ENCODE measurements at places on chromosomes 5 and 9.

- DNase-seq, result no peak
Measured at GRCh38 chr9:96513622-96514021, 63.7 kb downstream of the HABP4 start.

- DNase-seq, result no peak
Measured at GRCh38 chr5:163532171-163533084, 27.0 kb downstream of the MAT2B start.

DNA sequence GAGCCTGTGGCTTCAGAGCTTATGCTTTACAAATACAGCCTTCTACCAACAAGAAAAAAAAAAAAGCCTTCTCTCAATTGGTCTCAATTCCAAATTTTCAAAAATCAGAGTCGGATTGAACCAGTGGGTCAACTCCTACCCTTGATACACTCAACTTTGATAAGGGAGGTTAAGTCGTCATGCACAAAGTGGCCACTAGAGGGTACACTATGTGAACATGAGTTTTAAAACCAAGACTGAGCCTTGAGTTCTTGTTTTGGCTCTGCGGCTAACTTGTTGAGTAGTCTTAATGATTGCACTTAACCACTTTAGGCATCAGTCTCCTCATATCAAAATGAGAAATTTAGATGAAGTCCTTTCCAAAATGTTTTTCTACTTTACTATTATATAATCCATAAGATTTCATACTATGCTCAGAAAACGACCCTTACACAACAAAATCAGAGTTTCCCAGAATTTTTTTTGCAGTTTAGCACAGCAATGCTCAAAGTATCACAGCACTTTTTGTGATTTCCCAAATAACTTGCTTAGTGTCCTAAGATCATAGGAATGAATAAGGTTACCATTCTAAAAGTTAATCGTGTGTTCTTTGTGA, 92.9 kb upstream of the MTAP start:
- peak; percentile 63 for DNase-seq

GRCh38 chr5:132819468-132819867, 6.4 kb downstream of the SOWAHA start:
- DNase-seq, result no peak

GRCh38 chr9:104091116-104091515, 3.0 kb upstream of the SMC2 start:
- DNase-seq, result no peak

DNA sequence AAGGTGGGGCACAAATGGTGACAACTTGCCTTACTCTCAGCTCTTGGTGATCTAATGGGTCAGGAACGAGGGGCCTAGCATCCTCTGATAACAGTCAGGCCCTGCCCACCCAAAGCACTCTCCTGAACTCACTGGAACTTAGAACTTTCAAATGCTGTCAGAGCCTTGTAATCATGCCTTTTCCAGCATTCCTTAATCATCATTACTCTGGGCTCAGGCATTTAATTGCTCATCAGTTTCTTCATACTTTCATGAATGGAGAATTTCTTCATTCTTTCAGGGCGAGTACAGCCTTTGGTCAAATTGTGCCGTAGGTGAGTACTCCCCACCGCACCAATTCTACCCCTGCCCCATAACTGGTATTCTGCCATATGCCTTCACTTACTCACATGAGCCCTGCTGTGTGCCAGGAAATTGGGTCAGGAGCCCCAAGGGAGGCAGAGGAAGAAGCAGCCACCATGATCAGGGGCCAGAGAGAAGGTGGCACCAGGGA, 30.2 kb upstream of the DUSP1 start:
- DNase-seq, result no peak

DNA sequence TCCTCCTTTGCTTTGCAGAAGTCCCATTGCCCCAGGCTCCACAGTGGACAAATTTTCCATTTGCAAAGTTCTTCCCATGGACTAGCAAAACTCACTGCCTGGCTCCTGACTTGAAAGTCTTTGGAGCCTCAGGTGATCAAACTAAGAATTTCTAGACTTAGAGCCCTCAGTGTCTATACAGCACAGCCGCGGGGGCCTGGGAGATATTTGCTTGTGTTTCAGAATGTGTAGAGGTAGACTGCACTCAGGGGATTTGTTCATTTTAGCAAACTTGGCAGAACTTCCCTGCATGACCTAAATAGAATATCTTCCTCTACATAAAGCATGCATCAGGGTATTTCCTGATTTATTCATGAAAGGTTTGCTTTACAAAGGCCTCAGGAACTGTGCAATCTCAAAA, 384.2 kb upstream of the ZNF462 start:
- no peak for DNase-seq

DNA sequence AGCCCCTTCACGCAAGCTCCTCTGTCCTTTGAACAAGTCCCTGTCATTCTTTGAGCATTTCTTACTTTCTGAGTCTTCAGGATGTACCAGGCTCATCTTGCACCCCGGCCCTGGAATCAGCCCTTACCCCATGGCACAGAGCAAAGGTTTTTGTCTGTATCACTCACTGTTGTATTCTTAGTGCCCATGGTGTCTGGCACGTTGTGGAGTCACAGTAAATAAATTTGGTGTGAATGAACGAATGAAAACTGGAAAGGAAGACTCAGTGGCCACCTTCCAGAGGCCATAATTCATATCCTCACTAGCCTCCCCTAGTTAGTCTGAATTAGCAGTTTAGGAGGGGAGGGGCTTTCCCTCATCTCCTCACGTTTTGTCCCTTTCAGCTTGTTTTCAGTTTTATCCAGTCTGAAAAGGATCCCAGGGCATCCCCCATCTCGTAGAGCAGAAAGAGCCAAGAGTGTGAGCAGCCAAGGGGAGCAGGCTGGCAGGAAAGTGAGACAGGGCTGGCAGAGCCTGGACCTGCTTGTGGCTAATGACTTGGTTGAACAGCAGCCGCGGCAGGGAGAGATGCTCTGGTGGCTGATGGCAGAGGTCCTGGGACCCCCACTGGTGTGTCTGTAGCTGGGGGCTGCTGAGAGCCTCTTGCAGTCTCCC, 42.7 kb downstream of the ZNF618 start:
- no peak for DNase-seq

DNA sequence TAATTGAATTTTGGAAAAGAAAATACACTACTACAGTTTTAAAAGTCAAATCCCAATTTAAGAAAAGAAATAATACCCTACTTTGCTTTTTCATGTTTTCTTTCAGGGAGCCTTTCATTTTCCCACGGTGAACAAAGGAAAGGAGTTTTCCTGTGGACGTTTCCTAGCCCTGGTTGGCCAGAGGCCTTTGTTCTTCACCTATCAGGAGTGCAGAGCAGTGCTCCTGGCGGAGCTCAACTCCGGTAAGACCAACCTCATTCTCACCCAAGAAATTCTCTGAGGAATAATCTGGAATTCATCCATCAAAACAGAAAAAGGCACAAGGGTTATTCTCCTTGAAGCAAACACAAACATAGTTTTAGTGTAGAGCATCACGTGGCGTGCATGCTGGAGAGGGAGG, 248.9 kb downstream of the ADGRV1 start:
- DNase-seq, result no peak

- DNase-seq, result no peak
Measured at GRCh38 chr5:54553659-54554207, 36.2 kb downstream of the SNX18 start.

- no peak for DNase-seq
Measured at GRCh38 chr5:50439221-50439620, 1.9 kb downstream of the EMB start.

GRCh38 chr9:98130576-98131228, 11.7 kb upstream of the TRIM14 start:
- no peak for DNase-seq

- no peak for DNase-seq
Measured at GRCh38 chr5:156401804-156402203, 74.8 kb downstream of the SGCD start.

DNA sequence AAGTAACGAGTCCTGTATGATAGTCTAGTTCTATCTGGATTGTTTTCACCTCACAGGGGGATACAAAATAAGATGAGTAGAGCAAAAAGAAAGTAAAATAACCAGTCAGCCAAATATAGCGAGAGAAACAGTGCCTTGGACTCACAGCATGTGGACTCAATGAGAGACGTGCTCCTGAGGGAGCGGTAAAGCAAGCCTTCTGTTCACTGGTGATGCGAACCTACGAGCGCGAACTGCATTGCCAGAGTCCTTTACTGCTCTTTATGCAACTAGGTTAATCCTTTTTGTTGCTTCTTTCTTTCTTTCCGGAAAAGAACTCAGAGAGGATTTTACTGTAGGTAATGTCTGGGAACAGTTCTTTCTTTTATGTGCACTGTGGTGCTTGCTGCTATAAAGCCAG, 132.7 kb downstream of the ANXA1 start:
- DNase-seq, result no peak

- no peak for DNase-seq
Measured at GRCh38 chr5:3843706-3844105, 248.1 kb downstream of the IRX1 start.

GRCh38 chr5:174108745-174109144, 63.2 kb downstream of the NSG2 start:
- DNase-seq, result no peak

- no peak for DNase-seq
Measured at GRCh38 chr5:177959315-177959714, 36.7 kb downstream of the PROP1 start.

DNA sequence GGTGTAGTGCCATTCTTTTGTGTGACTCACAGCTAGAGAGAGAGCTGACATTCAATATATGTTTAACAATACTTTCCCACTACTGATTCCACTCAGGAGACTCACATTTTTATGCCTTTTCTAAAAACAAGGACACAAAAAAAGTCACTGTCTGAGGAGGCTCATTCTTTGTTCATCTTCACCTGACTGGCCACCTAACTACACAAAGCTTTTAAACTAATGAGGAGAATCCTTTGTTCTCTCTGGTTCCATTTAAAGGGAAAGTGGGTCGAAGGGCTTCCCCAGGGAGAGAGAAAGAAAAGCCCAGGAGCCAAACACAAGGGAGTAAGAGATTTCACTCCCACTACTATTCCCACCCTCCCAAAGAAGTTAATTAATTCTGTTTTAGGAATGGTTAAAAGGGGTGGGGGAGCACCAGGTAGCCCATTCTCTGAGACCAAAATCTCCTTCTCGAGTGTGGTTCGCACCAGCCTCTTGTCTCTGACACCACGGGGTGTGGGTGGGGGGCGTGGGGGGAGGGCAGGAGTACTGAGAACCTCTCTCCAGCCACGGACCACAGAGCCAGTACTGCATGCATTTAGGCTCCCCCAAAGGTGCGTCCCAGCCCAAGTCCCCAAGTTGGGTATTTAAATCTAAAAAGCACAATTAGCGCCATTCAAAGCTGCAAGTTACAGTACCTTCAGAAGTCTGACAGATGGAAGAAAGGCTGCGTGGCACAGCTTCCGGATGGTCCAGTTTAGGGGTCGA, 747 bp downstream of the TRPM3 start:
- no peak for DNase-seq

GRCh38 chr5:43281840-43282658, 31.2 kb downstream of the HMGCS1 start:
- no peak for DNase-seq

DNA sequence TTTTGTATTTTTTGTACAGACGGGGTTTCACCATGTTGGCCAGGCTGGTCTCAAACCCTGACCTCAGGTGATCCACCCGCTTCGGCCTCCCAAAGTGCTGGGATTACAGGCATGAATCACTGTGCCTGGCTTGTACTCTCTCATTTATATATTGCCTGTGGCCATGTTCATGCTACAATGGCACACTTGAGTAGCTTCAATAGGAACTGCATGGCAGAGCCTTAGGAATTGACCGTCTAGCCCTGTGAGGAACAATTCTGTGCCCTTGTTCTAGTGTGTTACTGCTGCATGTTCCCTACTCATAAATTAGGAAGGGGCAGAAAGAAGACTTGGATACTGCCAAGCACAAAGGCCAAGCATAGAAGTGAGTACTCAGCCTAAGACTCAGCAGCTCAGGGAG, 104.2 kb downstream of the LIFR start:
- DNase-seq, result no peak

GRCh38 chr9:84238652-84239051, 101.9 kb downstream of the SLC28A3 start:
- no peak for DNase-seq

- DNase-seq, result no peak
Measured at GRCh38 chr5:75885849-75886596, 168.8 kb upstream of the POC5 start.

DNA sequence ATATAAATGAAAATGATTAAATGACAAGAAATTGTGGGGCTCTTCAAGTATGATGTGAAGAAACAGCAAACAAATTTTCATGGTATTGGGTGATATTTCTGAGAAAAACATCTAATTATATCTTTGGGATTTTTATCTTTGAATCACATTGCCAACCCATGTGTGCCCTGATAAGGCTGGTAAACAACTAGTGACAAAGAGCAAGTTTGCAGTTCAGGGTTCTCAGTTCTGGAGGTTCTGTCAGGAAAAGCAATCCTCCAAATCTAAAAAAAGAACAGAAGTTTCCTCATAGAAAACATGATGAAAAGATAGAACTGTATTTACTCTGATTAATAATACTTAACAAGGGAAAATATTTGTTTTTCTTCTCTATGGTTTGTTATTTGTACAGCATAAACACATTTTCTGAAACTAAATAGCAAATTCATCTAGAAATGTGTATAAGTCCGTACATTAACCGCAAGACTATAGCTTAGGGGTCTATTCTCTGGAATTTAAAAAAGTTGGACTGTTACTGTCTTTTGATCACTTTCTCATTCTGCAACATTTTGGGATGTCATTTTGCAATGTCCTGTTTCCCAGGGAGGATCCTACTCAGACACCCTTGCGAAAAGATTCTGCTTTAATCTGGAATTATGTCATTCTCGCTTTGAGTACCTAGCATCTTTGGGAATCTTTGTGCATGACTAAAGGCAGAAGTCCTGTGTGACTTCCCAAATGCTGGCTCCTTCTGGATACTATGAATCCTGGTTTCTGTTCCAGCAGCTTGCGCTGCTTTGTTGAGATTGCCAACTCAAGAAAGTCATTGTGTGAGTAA, 308.5 kb downstream of the ADGRV1 start:
- DNase-seq, result no peak
